ENCODE measurements at places on chromosomes 5 and 9.

DNA sequence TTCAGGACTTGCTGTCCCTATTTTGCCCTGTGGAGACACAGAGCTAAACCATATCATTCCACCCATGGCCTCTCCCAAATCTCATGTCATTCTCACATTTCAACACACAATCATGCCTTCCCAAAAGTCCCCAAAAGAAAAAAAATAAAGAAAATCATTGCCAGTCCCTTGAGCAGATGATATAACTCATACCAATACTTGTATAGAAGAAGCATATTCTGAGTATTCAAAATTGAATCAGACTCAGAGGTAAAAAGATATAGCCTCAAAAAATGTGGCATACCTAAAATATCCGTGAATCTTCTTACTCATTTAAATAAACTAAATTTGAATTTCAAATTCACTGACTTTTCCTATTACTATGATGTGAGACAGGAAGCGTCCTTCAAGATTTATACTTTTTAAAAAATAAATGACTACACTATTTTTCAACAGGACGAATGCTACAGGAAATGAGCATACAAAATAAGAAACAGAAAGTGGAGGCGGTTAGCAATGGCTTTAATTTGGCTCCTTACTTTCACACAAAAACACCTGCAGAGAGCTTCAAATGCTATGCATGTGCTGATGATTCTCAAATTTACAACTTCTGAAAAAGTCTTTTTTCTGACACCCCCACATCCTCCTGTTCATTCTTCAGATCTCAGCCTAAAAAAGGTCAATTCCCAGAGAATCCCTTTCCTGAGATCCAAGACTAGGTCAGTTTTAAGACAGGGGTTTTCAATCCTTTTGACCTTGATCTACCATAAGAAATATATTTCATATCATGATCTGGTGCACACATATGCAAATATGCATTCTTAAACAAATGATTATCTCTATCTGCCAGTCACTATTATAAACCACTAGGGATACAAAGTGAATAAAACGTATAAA, 39.6 kb upstream of the DMXL1 start:
- DNase-seq: no peak

- DNase-seq: no peak
Measured at GRCh38 chr5:63953217-63953616, 9.0 kb downstream of the HTR1A start.

GRCh38 chr5:40570408-40571129, 109.1 kb upstream of the PTGER4 start:
- DNase-seq: no peak

- DNase-seq: no peak
Measured at GRCh38 chr5:95114902-95115301, 170.0 kb downstream of the MCTP1 start.

DNA sequence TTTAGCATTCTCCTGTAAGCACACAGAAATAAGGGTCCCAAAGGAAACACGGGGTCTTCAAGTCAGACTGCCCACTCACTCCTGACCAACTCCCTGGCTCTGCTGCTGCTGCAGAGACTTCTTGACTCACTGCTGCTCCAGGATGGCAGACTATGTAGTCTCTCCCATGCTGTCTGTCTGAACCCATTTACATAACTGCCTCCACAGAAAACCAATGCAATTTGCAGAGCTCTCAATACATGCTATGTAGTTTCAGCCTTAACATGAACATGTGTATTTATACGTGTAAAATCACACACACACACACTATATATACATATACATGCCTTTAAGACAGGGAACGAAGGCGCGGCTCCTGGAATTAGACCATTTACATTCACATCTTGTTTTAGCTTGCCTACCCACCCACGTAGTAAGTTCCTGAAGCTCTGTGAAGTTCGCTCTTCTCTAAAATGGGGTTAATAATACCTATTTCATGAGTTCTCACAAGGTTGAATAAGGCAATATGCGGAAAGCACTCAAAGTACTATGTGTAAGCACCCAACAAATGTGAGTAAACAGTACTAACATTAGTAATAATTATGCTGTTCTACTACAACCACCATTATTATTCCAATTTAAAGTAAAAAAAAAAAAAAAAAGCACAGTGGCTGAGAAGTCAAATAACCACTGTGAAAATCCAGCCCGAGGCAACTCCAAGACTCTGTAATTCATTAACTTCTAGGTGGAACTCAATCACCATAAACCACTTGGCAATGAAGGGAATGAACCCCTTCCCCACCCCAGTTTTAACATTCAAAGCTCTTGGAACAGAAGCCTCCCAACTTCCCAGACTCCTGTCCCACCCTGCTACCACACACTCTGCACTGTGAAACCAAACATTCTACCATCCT, 31.8 kb downstream of the PRELID2 start:
- DNase-seq: no peak

DNA sequence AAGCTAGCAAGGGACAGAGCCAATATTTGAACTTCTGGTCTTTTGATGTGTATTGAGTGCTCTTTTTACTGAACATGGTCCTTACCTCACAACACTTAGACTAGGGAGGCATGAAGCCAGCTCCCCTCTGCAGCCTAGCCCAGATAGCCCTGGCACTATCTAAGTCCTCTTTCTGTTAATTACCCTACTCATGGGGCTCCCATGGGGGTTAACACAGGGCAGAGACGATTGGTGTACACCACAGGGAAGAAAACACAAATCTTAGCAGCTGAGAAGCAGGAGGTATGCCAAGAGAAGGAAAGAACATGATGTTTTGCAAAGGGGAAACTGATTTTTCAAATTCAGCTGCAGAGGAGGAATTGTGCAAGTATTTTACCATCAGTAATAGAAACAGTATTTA, 383.8 kb downstream of the TMEM232 start:
- DNase-seq: no peak

- no peak for DNase-seq
Measured at GRCh38 chr5:178238711-178239592, 6.3 kb upstream of the PHYKPL start.

GRCh38 chr5:143337946-143338345, 65.5 kb downstream of the NR3C1 start:
- DNase-seq: no peak

DNA sequence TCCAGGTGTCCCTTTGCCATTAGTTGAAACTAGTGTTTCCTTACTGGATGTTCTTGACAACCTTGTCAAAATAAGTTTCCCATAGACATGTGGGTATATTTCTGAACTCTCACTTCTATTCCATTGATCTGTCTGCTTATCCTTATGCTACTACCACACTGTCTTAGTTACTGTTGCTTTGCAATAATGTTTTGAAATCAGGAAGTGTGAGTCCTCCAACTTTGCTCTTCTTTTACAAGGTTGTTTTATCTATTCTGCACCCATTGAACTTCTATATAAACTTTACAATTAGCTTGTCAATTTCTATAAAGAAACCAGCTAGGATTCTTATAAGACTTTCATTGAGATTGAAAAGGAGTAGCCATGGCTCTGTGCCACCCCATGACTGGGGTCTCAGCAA, 24.3 kb downstream of the CD14 start:
- DNase-seq: no peak

GRCh38 chr5:96530901-96531300, 97.9 kb upstream of the PCSK1 start:
- no peak for DNase-seq

DNA sequence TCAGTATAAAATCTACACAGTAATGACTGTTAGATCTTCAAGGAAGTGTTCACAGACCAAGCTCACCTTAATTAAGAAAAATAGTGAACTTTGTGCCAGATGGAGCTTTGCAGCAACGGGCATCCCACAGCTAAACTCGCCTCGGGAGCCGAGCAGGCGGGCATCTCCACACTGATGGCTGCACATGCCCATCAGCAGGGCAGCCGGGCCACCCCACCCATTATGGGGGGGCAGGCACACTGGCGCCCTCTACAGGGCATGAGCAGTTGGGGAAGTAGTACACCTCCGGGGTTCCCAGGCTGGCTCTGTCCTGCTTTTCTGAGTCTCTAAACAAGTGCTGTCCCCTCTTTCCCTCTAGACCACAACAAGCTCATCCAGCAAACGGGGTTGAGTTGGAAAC, 21.6 kb downstream of the ANKS6 start:
- no peak for DNase-seq

GRCh38 chr9:2214707-2215106, 199.6 kb downstream of the SMARCA2 start:
- no peak for DNase-seq

GRCh38 chr9:13898957-13899356, 415.0 kb downstream of the NFIB start:
- no peak for DNase-seq

- no peak for DNase-seq
Measured at GRCh38 chr5:136810261-136810801, 445.0 kb upstream of the TRPC7 start.

DNA sequence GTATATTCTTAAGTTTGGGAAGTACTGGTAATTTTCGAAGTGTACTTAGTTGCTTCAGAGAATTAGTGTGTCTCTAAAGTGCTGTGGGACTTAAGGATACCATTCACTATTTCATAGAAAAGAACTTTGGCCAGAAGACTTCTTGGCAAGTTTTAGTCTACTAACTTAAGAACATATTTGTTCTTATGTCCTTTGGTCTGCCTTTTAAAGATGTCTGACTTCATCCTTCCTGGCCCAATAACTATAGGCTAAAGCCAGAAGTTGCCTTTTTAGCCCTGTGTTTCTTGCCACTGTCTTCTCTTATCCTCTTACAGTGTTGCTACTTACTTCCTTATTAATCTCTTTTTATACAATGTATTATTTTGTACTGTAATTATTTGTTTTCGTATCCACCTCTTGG, 6.3 kb downstream of the RBM27 start:
- DNase-seq: no peak

- no peak for DNase-seq
Measured at GRCh38 chr9:80720579-80720978, 968.8 kb downstream of the TLE1 start.

- DNase-seq: no peak
Measured at GRCh38 chr5:136491806-136492205, 126.5 kb upstream of the TRPC7 start.

DNA sequence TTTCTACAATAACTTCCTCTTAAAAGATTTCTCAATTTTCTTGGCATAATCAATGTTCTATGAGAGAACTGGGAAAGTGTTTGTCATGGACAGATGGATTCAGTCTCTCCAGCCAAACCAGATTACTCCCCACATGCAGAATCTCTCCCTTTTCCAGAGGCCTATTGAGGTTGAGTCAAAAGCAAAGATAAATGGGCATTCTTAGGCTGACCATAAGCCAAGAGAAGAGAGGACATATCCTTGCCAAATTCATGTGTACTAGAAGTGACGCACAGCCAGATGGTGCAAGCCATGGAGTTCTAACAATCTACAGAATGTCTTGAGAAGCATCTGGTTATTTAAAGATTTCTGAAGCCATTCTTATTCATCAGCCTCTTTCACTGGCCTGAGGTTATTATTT, 2115.0 kb downstream of the MAT2B start:
- DNase-seq: no peak

- no peak for DNase-seq
Measured at GRCh38 chr9:96167011-96167410, 135.0 kb downstream of the HSD17B3 start.

GRCh38 chr9:131875828-131876485, 136.1 kb upstream of the RAPGEF1 start:
- DNase-seq: no peak

DNA sequence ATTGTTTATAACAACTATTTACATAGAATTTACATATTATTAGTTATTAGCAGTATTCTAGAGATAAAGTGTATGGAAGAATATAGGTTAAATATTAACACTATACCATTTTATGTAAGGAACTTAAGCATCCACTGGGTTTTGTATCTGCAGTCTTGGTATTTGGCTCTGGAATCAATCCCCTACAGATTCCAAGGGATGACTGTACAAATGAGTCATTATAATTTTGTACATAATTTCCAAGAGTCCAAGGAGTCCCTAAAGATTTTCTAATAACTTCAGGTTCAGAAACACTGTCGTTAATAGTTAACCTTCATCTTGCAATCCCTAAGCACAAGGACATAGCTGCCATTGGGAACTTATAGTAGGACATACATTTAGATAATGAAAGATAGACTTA, 254.8 kb upstream of the PDE4D start:
- no peak for DNase-seq

GRCh38 chr9:123972618-123973017, 39.0 kb upstream of the LHX2 start:
- DNase-seq: no peak

- no peak for DNase-seq
Measured at GRCh38 chr5:108727236-108727650, 20.5 kb upstream of the FER start.

DNA sequence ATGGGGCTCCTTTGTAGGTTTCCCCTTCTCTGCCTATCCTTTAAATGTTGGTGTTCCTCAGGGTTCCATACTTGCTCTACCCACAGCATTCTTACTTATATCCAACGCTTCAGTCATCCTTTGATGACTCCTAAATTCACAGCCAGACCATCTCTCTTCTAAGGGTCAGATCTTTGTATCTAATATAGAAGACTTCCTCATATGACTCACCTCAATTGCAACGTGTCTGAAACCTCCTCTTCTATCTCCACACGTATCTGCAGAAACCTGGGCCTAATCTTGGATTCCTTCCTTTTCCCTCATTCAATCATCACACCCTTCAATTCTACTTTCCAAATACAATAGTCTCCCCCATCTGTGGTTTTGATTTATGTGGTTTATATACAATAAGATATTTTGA, 68.3 kb downstream of the HMGCR start:
- DNase-seq: no peak

- DNase-seq: no peak
Measured at GRCh38 chr5:156326718-156327259, at the start of gene SGCD. Gene SGCD, plus strand, starts transcription at chr5:156327164.

DNA sequence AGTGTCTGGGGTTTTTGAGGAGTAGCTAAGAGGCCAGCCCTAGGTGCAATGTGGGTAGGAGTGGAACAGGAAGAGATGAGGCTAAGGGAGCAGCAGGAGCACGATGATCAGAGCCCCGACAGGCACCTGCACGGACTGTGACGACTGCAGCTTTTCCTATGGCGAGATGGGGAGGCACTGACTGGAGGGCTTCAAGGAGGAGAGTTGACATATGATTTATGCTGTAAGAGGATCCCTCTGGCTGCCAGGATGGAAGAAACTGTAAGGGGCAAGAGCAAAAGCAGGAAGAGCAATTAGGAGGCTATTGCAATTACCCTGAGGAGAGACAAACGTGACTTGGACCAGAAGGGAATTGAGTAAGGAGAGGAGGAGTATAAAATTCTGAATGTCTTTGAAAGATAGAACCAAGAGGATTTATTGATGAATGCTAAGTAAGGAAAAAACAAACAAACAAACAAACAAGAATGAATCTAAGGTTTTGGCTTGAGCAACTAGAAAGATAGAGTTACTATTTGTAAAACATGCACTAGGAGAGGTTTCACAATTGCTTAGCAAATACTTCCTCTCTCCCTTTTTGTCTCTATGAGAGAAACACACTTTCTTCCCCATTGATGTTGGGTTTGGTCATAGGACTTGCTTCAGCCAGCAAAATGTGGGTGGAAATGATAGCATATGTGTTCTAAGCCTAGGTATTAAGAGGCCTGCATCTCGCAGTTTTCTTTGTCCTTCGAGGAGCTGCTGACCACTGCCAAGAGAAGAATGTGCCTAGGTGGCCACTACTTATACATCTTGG, 32.9 kb downstream of the TRPC7 start:
- no peak for DNase-seq

- DNase-seq: no peak
Measured at GRCh38 chr9:35861161-35861897, 8.9 kb downstream of the OR13J1 start.

All from stimulated activated CD4-positive, alpha-beta T cell treated with anti-CD3 and anti-CD28 coated beads, Interleukin-15, amount 100 ng/mL, for 48 hours (primary cell).